Glomerular endothelial cell (primary cell): ENCODE measurements at places on chromosomes 11 and 22. TPM values are rescaled to one million over a fixed set of nuclear protein-coding genes. Genes with fewer than 3 reads are reported as not detected.

SLC6A5 gene
- not detected in 2 replicates for total RNA-seq

DNA sequence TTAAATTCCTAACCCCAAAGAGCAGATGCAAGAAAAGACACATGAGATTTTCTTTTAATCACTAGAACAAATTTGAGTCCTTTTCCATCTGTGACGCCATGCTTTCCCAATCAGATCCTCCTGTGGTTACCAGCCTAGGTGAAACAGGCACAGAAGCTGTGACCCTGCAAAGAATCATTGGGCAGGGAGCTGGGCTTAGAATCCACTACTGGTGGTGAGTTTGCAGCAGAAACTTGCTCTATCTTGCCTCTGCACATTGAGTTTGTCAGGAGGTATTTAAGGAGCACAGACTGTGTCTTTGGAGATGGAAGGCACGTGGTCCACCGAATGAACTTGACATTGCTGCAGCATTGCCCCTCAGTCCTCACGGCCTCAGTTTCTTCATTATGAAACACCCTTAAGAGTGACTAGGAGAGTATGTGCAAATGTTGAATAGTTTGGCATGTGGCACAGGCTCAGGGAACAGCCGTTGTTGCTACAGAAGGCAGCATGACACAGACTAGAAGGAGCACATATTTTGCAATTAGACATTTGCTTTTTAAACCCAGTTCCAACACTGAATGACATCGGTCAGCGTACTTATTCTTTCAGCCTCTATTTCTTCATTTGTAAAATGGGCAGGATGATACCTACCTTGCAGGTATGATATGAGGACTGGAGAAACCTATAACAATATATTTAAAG lies 127.6 kb downstream of the DBX1 start:
- no peak for DNase-seq

- no peak for DNase-seq
These were observed 5.4 kb downstream of the BRSK2 start for GRCh38 chr11:1394936-1395772.

GRCh38 chr11:59429924-59430516 lies 3.8 kb upstream of the OR5A2 start:
- peak; percentile 33 for DNase-seq

- DNase-seq = no peak
These were observed 21.4 kb downstream of the TMPRSS6 start for GRCh38 chr22:37088108-37088605.
